Gastroesophageal sphincter (tissue), 4 donors: ENCODE measurements at places on chromosomes 7 and 10. TPM values are rescaled to one million over a fixed set of nuclear protein-coding genes. Genes with fewer than 3 reads are reported as not detected.
A peak's percentile ranks its signal among the peaks of the same experiment; 100 is the strongest.

The CCDC172 gene
- total RNA-seq, result not detected

The IL2RA gene
- 0.31 TPM for total RNA-seq

- ATAC-seq, result no peak
These were observed 14.4 kb upstream of the NPVF start for GRCh38 chr7:25242678-25243077.

The ERVW-1 gene
- total RNA-seq, result not detected

DNA sequence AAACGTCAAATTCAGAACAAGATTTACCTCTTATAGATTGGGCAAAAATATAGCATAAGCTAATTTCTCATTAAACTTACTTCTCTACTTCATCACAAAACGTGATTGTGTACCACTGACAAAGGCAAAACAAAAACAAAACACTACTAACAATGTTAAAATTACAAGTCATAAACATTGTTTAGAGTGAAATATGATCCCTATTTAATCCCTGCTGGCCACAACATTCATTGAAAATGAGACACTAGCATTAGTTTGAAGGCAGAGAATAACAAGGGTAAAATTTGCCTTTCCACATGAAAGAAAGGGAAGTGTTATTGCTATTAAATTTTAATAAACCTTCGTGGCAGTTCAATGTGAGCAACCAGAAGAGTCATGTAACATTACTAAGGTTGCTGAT is 45.0 kb downstream of the SEMA3A start:
- ATAC-seq, result no peak

DNA sequence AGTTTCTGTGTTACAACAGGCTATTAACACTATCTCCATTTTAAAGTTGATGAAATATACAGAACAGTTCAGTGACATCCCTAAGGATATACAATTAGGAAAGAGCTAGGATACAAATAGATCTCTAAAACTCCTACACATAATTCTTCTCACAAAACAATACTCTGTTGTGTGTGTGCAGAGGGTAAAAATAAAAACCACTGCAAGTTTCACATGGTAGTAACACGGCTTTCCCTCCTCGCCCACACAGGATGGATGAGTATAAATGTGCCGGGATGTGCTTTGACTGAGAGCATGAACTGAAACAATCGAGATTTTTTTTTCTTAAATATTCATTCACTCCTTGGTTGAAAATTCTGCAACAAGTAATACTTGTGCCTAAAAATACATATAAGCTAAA is 131.5 kb upstream of the C1QL3 start:
- ATAC-seq, result no peak

The CLRN3 gene
- total RNA-seq, result not detected

The KCP gene
- 0.67 TPM for total RNA-seq

The AGR3 gene
- total RNA-seq, result not detected

DNA sequence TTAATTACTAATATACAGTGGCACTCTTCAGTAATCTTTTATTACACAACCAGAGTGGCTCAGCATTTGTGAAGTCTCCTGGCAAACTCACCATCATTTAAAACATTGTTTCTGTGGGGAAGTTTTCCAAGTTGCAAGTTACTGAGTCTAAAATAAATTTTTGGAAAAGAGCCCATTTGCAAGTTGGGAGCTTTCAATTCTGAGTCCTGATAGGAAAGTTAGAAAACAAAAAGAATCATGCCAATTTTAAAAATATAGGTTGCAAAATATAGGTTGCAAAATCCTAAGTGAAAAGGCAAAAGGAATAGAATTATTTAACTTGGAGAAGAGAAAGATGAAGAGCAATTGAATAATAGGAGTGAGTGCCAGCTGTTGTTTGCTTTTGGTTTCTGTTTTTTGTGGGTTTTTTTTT is 378.8 kb upstream of the C7orf33 start:
- ATAC-seq, result no peak

DNA sequence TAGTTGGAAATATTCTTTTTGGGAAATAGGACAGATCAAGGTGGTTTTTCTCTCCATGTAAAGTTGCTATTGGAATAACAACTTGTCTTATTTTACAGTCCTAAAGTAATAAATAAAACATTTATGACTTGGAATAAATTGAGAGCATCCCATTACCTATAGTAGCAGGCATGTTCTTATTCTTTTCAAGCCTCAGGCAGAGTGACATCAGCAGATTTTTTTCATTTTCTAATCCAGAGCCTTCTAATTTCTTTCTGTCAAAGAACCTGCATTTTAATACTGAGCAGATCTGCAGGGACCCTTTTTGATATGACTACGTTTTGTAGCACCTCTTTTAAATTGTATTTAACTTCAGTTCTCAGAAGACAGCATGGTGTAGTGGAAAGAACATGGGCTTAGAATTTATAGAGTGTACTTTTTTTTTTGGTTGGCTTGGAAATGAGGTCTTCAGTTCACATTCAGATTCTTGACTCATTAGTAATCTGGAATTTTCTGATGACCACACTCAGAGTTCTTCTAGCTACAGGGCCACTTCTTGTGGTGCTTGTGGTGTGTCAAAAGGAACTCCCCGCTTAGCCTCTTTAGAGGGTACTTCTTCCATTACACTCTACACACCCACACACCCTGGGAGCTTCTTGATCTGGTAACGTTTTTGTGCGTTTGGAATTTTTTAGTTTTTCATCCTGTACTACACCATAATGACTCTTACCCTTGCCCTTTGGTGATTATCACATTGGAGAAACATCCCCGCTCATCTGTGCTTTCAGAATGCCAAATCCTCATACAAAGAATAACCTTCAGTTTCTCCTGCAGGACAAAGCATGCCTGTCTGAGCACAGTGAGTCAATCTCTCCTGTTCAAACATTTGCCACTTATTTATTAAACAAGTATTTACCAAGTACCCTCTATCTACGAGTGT is 34.6 kb downstream of the AGK start:
- no peak for ATAC-seq

GRCh38 chr7:8154272-8154671 is 107.7 kb downstream of the ICA1 start:
- no peak for ATAC-seq

DNA sequence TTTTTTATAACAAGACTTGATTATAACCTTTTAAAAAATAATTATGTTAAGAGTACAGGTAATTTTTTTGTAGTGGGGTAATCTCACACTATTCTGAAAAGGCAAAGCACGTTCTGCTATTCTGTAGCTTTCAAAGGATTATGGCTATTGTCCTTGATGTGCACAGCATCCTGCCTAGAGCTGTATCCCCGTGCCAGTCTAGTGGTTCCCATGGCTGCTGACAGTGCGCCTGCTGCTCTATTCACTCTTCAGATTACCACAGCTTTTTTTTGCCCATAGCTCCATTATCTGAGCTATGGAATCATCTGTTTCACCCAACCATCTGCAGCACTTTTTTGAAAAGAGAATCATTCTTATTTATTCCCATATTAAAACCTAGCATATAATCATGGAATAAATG is 723.4 kb downstream of the PHTF2 start:
- ATAC-seq, result no peak

GRCh38 chr10:59036311-59037017 is 140.0 kb upstream of the PHYHIPL start:
- no peak for ATAC-seq

DNA sequence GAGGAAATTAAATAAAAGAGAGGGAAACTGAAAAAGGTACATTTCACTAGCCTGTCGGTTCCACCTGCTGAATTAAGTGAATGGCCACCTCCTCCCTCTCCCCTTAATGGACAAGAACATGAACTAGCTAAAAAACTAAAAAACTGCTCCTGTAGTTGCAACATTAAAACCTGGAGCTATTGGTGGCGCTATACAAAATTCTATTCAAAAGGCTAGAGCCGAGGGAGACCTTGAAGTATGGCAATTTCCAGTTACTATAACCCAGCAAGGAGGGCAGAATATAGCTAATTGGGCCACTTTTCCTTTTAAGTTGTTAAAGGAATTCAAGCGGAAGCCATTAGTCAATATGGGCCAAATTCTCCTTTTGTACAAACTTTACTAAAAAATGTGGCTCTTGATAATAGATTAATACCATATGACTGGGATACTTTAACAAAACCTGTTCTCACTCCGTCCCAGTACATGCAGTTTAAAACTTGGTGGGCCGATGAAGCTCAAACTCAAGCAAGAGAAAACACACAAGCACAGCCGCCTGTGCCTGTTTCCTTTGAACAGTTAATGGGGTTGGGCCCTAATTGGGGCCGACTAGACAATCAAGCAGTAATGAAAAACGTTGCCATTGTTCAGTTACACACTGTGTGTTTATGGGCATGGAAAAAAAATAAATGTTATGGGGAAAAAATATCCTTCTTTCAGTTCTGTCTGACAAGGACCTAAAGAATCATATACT is 6.5 kb upstream of the CHST3 start:
- ATAC-seq, result no peak

DNA sequence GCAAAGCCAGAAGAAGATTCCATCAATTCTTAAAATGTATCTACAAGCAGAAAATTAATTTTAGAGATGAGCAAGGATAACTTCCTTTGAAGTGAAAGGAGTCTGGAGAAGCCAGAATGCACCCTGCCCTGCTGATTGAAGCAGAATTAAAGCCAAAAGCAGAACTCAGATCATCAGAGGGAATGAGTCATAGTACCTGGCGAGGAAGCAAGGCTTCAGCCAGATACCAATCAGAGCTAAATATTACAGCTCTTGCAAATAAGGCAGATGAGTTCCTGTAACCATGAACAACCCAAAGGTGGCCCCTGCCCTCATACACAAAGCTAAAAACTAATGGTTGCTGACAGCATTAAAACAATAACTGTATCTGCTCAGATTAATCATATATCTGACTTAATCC is 10.4 kb downstream of the HTR7 start:
- ATAC-seq, result no peak

GRCh38 chr10:113035732-113036312 is 85.8 kb downstream of the TCF7L2 start:
- no peak for ATAC-seq

- no peak for ATAC-seq
These were observed 112.7 kb upstream of the KIAA1217 start for GRCh38 chr10:24096281-24096680.

The ADAM12 gene
- 0.27 TPM for total RNA-seq

The PDE6C gene
- total RNA-seq, result not detected

GRCh38 chr10:5412277-5412941 is at the start of gene NET1:
NET1 (plus strand) TSS chr10:5412557; CDS start chr10:5412693, 136 bp downstream.
- peak; percentile 98 for ATAC-seq
